ENCODE measurements at places on chromosomes 3 and 15.

DNA sequence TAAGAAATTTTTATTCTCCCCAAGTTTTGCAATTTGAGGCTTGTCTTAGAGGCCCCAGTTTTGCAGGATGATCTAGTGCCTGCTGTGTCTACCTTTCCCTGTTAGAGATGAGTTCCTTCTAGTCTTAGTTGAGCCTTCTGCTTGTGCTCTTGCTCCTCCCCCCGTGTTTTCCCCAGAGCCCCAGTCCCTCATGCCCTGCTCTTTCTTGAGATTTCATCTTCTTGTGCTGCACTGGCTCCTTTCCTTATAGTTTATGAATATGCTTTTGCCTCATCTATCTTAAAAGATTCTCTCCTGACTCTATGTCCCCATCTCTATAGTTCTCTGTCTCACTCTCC, 4.7 kb downstream of the GAP43 start:
- no peak overlapping the region for H3K4me3 ChIP-seq
- no peak for DNase-seq
- H3K4me1 ChIP-seq, result peaks cover 3% of the 10 kb centered on the region
- peaks cover 32% of the 10 kb centered on the region for H3K27me3 ChIP-seq
- no peak overlapping the region for H3K27ac ChIP-seq

DNA sequence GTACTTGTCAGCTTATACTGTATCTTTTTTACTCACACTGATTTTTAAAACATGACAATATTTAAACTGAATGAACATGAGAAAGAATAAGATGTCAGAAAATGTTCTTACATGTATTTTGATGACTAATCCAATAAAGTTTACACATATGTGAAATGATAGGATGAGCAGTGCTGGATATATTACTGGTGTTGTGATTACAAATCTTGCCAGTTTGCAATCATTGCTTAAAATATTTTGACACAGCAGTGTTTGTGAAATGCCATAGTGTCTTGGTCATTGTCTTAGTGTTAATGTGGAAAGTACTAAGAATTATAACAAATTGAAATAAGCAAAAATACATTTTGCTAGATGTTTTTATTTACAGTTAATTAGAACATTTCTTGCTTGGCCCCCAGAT, 118.7 kb upstream of the MLF1 start:
- H3K4me1 ChIP-seq, result no peaks in the 10 kb centered on the region
- no peak for DNase-seq
- H3K27me3 ChIP-seq, result no peaks in the 10 kb centered on the region
- no peaks in the 10 kb centered on the region for H3K36me3 ChIP-seq
- no peak overlapping the region for H3K27ac ChIP-seq

DNA sequence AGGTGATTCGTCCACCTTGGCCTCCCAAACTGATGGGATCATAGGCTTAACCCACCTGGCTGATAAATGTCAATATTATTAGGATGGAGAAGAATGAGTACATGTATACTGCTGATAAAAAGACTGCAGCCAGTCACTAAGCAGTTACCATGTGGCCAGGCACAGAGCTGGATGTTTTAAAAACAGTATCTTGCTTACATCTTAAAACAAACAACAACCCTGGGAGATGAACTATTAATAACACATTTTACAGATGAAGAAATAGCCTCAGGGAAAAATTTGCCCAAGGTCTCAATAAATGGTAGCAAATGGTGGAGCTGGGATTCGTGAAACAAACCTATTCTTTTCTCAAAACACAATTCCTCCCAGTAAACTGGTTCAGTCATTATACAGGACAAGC, 18.1 kb downstream of the IL17RD start:
- H3K27ac ChIP-seq, result no peak overlapping the region
- no peaks in the 10 kb centered on the region for H3K36me3 ChIP-seq
- no peak for DNase-seq
- peaks cover 6% of the 10 kb centered on the region for H3K27me3 ChIP-seq
- no peak overlapping the region for H3K4me3 ChIP-seq

GRCh38 chr3:13335503-13335902, 84.6 kb downstream of the NUP210 start:
- no peaks in the 10 kb centered on the region for H3K4me1 ChIP-seq
- H3K4me3 ChIP-seq, result no peak overlapping the region
- no peaks in the 10 kb centered on the region for H3K36me3 ChIP-seq
- H3K27ac ChIP-seq, result no peak overlapping the region
- peaks cover 35% of the 10 kb centered on the region for H3K27me3 ChIP-seq

GRCh38 chr15:90376789-90377188, 11.3 kb upstream of the IQGAP1 start:
- H3K27me3 ChIP-seq, result no peaks in the 10 kb centered on the region
- no peak overlapping the region for H3K27ac ChIP-seq
- no peak overlapping the region for H3K4me3 ChIP-seq
- H3K4me1 ChIP-seq, result no peaks in the 10 kb centered on the region
- DNase-seq, result no peak

- no peak overlapping the region for H3K4me3 ChIP-seq
- H3K27ac ChIP-seq, result no peak overlapping the region
- no peaks in the 10 kb centered on the region for H3K4me1 ChIP-seq
- DNase-seq, result no peak
- H3K27me3 ChIP-seq, result no peaks in the 10 kb centered on the region
Observed at GRCh38 chr3:41867533-41867932, 94.4 kb downstream of the ULK4 start.

DNA sequence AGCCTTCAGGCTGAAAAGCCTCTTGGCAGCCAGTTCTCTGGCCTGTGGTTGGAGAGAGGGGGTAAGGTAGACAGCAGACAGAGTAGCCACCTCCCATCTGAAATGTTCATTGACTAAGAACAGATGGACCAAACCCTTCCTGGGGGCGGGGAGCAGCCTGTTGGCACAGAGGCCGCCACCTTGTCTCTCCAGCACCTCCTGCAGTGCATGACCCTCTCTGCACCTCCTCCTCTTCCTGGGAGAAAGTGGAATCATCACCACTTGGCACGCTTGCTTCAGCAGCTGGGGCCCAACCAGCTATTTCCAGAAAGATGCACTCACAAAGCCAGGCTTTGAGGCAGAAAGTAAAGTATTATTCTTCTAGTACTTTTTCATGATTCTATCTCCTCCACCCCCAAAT, 313.4 kb upstream of the CHRM5 start:
- no peak overlapping the region for H3K27ac ChIP-seq
- H3K36me3 ChIP-seq, result no peaks in the 10 kb centered on the region
- H3K4me1 ChIP-seq, result no peaks in the 10 kb centered on the region

All from IMR-90 (cell line).